ENCODE measurements at places on chromosomes 2 and 18.

DNA sequence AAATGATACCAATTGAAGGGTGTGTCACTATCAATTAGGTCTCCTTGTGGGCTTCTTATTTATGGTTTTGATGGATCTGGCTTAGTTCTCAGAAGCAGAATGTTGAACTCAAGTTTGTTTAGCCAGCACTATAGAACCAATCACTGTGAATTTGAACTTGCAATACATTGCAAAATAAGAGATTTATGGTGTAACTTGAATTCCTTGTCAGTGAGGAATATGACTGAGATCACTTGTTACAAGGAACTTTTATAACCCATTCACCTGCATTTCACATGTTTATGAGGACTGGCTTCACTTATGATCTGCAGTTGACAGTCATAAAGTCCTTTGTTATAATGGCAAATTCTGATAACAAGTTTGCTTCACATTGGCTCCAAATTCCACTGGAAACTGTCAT, 9.8 kb downstream of the GATA6 start:
- DNase-seq = no peak

GRCh38 chr2:204505946-204506345, 39.3 kb upstream of the PARD3B start:
- DNase-seq = no peak

GRCh38 chr18:62537946-62538345, 15.1 kb downstream of the ZCCHC2 start:
- no peak for DNase-seq

DNA sequence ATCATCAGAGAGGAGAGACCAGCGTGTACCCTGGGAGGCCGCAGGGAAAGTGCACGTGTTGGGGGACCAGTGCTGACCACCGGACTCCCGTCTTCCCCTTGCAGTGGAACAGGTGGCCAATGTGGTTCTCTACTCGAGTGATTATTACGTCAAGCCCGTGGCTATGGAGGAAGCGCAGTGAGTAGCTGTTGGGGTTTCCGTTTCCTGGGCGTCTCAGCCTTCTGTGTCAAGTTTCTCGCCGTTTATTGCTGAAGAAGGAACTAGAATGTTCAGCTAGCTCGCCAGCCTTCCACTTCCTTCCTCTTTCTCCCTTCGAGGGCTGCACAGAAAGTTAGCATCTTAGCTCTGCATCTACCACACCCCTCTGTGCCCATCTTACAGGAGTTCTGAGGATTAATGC, 22.8 kb upstream of the DGKD start:
- DNase-seq = no peak

- no peak for DNase-seq
These were observed 4.2 kb upstream of the AFF3 start for GRCh38 chr2:100146657-100146960.

DNA sequence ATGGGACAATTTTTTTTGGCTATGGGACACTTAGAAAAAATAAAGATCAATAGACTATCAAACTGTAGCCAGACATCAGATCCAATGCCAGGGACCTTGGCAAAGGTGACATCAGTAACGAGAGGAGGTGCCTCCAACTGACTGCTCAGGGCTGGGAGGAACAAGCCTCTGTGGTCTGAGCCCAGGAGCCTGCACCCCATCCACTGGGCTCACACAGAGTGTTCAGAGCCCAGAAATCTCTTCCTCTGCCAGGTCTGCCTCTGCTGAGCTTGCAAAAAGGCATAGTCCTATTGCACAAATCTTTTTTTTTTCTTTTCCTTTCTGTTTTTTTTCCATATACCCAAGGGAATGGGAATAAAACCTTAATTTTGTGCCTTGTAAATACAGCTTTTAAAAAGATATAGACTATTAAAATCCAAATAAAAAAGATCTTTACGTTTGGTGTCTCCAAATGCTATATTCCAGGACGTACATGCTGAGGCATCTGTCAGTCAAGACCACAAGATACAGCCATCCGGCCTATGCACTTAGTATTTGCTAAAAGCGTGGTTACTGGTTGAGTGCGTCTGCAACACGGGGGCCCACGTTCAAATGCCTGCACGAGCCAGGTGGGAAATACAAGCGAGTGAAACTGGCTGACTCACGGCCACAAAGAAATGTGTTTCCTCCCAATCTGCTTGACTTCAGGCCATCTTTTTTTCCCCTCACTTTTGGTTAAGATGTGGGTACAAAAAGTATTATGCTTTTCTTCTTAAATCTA, 7.8 kb upstream of the ARHGAP25 start:
- no peak for DNase-seq

DNA sequence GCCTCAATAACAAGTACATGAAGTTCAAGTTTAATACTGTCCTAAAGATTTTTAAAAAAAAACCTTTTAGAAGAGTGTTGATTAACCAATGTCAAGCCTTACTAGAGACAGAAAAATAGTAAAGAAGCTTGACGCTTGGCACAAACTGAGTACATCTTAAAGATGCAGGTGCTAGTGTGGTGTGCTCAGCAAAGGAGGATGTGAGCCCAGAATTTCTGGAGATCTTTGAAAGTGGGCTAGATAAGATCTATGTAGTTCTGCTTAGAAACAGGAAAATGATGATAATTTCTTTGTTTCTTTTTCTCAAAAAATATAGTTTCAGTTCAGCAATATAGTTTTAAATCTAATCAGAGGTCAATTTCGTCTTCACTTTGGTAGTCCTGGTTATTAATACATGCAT, 118.3 kb upstream of the KLHL14 start:
- DNase-seq = no peak

DNA sequence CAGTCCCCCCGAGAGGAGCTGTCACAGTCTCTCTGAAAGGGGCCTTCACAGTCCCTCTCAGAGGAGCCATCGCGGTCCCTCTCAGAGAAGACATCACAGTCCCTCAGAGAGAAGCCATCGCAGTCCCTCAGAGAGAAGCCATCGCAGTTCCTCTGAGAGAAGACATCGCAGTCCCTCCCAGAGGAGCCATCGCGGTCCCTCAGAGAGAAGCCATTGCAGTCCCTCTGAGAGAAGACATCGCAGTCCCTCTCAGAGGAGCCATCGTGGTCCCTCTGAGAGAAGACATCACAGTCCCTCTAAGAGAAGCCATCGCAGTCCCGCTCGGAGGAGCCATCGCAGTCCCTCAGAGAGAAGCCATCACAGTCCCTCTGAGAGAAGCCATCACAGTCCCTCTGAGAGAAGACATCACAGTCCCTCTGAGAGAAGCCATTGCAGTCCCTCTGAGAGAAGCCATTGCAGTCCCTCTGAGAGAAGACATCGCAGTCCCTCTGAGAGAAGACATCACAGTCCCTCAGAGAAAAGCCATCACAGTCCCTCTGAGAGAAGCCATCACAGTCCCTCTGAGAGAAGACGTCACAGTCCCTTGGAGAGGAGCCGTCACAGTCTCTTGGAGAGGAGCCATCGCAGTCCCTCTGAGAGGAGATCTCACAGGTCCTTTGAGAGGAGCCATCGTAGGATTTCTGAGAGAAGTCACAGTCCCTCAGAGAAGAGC, 1.3 kb upstream of the ZNF512 start:
- no peak for DNase-seq

- DNase-seq = peak; percentile 59
These were observed 32.3 kb downstream of the DNMT3A start for GRCh38 chr2:25309402-25309801.

DNA sequence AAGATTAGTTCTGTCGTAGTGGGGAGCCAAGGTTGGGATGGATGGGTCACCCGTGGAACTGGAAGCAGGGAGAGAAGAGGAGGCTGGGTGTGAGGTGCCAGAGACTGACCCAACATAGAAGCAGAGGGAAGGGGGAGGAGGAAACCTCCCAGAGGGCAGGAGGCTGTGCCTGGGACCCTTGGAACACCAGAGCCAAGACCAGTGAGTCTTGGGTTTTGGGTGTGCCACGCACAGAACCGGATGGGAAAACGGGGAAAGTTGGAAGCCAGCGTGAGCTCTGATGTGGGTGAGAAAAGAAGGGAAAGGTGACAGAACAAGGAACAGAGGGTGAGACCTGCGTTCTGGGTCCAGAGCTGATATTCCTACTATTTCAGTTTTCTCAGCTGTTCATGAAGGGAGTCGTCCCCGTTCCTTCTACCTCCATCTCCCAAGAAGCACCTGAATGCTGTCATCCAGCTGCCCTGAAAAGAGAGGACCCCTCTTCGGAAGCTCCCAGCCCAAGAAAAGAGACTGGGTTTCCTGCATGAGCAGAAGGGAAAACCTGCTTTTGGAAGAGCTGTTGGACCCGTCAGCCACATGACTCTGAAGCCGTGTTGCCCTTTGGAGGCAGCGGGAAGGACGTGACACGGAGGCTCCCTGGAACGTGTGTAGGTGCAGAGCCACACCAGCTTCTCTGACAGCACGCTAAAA, 250.1 kb downstream of the NDUFA10 start:
- no peak for DNase-seq

- peak; percentile 95 for DNase-seq
These were observed 6.5 kb upstream of the KCNG2 start for GRCh38 chr18:79790996-79791972.

DNA sequence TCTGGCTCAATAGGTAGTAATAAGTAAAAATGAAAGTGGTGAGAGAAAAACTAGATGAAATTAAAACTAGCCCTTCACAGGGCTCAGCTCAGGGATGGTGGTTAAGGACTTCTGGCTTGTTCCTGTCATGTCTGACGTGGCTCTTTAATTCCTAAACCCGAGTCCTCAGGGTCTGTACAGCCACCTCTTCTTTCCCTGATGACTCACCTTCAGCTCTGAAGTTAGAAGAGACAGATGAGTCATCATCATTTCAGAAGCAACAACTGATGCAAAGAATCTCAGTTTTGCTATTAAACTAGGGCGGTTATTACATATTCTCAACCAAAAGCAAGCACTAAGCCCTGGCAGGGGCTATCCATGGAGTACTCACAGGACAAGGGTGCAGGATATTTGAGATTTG, 24.0 kb upstream of the ITGB6 start:
- peak; percentile 69 for DNase-seq

GRCh38 chr2:207663870-207664545, 38.8 kb upstream of the METTL21A start:
- DNase-seq = no peak

GRCh38 chr2:159790323-159790722, 7.7 kb downstream of the CD302 start:
- no peak for DNase-seq

DNA sequence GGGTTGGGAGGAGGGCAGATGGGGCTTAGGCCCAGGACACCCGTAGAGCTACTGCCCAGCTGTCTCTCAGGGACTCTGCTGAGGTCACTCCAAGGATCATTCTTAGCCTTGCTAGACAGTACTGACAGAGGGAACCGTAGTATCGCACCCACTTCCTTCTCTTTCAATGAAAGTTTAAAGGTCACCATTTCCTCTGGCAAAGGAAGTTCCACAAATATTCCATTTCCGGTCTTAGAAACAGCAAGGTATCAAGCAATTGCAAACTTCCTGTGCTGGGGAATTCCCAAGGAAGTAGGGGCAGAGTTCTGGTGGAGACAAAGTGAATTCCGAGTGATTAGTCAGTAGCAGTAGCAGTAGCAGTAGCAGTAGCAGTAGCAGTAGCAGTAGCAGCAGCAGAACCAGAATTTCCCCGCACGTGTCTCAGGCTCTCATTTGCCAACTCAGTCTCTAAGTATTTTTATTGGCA, 24.7 kb downstream of the IL1B start:
- peak; percentile 24 for DNase-seq

DNA sequence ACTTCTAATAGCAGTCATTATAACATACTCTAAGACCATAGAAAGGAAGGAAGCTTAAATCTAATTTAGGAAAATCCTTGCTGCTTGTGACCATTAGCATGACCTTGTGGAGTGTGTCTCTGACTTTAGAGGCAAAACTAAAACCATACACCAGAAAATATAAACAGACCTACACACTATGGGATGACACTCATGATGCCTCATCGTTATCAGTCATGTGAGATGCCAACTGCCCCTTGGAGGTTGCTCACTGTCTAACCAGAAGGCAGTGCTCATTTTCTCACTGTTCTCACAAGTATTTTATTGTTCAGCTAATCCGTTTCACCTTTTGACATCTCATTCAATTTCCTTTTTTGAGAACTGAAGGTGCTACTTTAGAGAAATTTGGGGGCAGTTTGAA, 376.9 kb downstream of the RND3 start:
- DNase-seq = no peak

DNA sequence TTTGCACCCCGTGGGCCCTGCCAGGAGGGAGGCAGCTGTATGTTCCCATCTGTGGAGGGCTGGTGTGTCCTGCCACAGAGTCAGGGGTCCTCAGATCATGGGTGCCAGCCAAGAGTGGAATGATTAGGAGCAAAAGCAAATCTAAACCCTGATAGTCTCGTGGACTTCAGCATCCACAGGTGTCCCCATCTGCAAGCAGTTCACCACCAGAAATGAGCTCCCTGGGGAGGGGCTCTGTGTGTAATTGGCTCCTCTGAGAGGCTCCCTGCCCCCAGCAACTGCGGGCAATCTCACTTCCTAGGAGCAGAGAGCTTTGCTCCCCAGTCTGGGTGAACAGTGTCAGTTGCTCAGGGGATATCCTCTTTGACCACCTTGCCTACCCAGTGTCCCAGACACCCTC, 78.1 kb downstream of the HNRNPLL start:
- DNase-seq = no peak

DNA sequence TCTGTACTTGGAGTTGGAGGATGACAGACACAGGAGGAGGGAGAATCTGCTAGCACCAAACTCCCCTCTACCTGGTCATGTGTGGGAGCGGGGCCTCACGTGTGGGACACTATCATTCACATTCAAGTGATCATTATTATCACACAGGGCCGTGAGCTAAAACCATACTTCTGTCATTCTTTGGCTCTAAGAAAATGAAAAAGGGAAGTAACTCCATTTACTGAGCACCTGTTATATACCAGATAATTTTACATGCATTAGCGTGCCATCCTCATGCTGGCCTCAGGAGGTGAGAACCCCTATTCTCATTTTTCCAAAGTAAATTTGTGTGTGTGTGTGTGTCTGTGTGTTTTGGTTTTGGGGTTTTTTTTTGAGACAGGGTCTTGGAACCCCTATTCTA, 150.1 kb downstream of the GLI2 start:
- no peak for DNase-seq

GRCh38 chr2:182941919-182942318, 75.5 kb upstream of the FRZB start:
- no peak for DNase-seq

DNA sequence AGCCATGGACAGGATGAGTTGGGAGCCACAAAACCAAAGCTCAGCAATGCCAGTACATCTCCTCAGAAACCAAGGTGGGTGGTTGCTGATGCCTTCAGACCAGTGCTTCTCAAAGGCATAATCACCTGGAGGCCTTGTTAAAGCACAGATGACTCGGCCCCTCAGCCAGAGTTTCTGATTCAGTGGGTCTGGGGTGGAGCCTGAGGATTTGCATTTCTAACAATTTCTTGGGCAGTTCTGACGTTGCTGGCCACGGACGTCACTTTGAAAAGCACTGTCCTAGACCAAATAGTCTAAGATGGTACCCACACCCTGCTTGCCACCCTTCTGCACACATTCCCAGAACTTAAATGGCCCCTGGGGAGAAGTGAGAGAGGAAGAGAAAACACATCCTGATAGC, 24.1 kb upstream of the CDH2 start:
- no peak for DNase-seq

- DNase-seq = no peak
These were observed 8.3 kb downstream of the TCF4 start for GRCh38 chr18:55579501-55580270.

GRCh38 chr2:186205254-186205911, 280.7 kb upstream of the ZC3H15 start:
- no peak for DNase-seq

Data from HepG2 (cell line).